ENCODE measurements at places on chromosomes 7 and 10. TPM values are rescaled to one million over a fixed set of nuclear protein-coding genes. Genes with fewer than 3 reads are reported as not detected.
A peak's percentile ranks its signal among the peaks of the same experiment; 100 is the strongest.

The ITIH5 gene
- total RNA-seq, result not detected

DNA sequence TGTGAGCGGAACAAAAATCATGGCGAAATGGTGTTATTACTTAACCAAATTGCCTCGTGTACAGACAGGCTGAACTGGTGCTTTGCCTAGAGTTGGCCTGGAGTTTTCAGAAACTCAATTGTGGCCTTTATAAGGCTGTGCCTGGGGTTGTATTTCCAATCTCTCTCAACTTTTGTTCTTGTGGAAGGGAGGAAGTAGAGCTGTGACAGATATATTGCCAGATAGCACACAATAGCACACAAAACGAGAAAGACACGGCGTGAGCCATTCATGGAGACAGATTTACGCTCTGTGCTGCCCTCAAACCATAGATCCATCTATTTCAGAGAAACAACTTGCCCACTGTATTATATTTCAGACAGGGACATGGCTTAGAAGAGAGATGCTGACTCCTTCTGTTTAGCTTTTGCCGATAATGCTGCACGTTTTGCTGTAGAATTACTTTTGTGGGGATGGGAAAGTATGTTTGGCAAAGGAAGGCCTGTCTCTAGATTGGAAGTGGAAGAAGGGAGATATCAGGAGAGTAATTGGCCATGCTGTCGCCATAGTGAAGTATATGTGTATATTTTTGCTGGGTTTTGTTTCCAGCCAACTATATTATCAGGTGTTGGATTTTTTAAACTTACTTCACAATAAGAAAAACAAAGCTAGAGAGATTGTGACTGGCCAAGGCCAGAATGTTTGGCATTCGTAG is 80.4 kb downstream of the AUTS2 start:
- no peak for DNase-seq

The YKT6 gene
- total RNA-seq, result 147 TPM

The SLC25A40 gene
- total RNA-seq, result 4.5 TPM

GRCh38 chr10:14215641-14216040 is 115.1 kb downstream of the FRMD4A start:
- DNase-seq, result no peak

DNA sequence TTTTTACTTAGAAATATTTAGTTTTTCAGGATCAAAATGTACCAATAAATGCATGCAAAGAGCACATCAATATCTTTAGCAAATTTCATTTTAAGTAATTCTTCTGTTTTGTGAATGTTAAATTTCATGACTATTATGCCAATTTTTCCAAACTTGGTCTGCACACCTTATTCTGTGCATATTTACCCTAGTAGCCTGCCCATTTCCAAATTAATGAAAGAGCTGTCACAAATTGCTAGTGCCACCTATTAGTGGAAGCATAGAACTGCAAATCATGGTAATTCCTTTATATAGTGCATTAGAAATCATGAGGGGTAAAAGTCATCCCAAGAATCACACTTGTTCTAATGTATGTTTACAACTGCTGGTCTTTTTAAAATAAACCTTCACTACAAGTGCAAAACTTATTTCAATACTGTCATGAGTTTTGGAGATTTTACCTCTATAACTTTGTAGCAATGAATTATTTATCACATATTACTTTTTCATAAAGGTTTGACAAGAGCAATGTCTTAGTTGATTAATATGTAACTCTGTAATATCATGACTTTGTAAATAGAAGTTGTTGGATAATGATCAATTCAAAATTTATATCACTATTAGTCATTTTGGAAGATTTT is 5.7 kb downstream of the SEMA3A start:
- DNase-seq, result peak; percentile 63

GRCh38 chr10:34861293-34862021 is 46.4 kb upstream of the PARD3 start:
- peak; percentile 98 for DNase-seq

All from PC-3 (cell line).